HCT116 (cell line): ENCODE measurements at places on chromosomes 12 and 14. TPM values are rescaled to one million over a fixed set of nuclear protein-coding genes. Genes with fewer than 3 reads are reported as not detected.

Gene LRRIQ1
- 0.89 TPM for total RNA-seq

Gene DHRS2
- total RNA-seq, result 10.0 TPM

Gene DYNC1H1
- total RNA-seq, result 361 TPM

Gene KRT83
- total RNA-seq, result not detected

Gene PRKD1
- not detected for total RNA-seq

Gene GLIPR1L2
- 0.44 TPM for total RNA-seq

Gene HEBP1
- 41.0 TPM for total RNA-seq

Gene ETNK1
- 83.6 TPM for total RNA-seq

Gene LMNTD1
- total RNA-seq, result not detected

Gene IFNG
- total RNA-seq, result 0.44 TPM

Gene RGS6
- 4.7 TPM for total RNA-seq

DNA sequence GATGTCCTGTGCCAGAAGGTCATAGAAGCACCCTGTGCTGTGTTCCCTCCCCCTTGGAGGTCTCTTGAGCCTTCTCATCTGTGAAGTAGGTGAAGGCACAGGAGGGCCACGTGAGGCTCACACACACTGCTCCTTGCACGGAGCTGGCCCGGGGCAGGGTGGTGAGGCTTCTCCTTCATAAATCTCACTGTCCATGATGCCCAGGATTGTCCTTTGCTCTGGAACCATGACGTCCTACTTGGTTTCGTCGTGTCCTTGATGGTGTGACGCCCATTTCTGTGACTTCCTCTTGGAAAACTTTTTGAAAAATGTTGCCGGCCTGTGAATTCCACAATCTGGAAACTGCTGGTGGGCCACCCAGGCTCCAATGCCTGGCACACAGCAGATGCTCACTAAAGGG is 34.4 kb downstream of the SH2B3 start:
- peaks cover 6% of the 10 kb centered on the region; the same call in 1 of the 2 replicates for H3K36me3 ChIP-seq
- no peak overlapping the region for H3K4me3 ChIP-seq
- H3K27me3 ChIP-seq, result no peaks in the 10 kb centered on the region
- no peak for DNase-seq

- no peak overlapping the region for H3K27ac ChIP-seq
- H3K4me1 ChIP-seq, result no peaks in the 10 kb centered on the region
- H3K4me3 ChIP-seq, result no peak overlapping the region
- no peaks in the 10 kb centered on the region for H3K36me3 ChIP-seq
- H3K27me3 ChIP-seq, result no peaks in the 10 kb centered on the region
Measured at GRCh38 chr12:94434171-94434570, 25.5 kb downstream of the CEP83 start.

- H3K27me3 ChIP-seq, result no peaks in the 10 kb centered on the region
- DNase-seq, result no peak
- peaks cover 5% of the 10 kb centered on the region; the same call in 1 of the 2 replicates for H3K4me1 ChIP-seq
- H3K36me3 ChIP-seq, result no peaks in the 10 kb centered on the region
Measured at GRCh38 chr12:116884871-116885270, 3.6 kb upstream of the HRK start.

GRCh38 chr12:39872425-39872824 is 233.5 kb downstream of the SLC2A13 start:
- no peaks in the 10 kb centered on the region for H3K36me3 ChIP-seq
- no peak for DNase-seq
- H3K27me3 ChIP-seq, result no peaks in the 10 kb centered on the region
- H3K27ac ChIP-seq, result no peak overlapping the region

DNA sequence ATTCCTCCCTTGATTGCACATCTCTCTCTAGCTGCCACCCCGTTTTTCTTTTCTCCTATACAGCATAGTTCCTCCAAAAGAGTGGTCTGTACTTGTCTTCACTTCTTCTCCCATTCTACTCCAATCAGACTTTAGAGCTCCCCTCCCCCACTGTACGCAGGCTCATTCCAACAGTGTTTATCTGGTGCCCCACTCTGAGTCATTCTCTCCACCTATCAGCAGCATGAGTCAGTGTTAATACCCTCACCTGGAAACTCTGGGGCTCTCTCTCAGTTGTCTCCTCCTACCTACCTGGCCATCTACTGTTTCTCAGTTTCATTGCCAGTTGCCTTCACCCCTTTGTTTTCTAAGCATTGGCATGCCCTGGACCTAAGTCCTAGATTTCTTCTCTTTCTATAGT is 175.1 kb upstream of the ARHGAP5 start:
- DNase-seq, result peak; percentile 81
- H3K4me3 ChIP-seq, result no peak overlapping the region
- H3K4me1 ChIP-seq, result peaks cover 26% of the 10 kb centered on the region
- peak overlapping the region; percentile 9; the same call in 1 of the 2 replicates for H3K27ac ChIP-seq
- no peaks in the 10 kb centered on the region for H3K27me3 ChIP-seq
- no peaks in the 10 kb centered on the region for H3K36me3 ChIP-seq

DNA sequence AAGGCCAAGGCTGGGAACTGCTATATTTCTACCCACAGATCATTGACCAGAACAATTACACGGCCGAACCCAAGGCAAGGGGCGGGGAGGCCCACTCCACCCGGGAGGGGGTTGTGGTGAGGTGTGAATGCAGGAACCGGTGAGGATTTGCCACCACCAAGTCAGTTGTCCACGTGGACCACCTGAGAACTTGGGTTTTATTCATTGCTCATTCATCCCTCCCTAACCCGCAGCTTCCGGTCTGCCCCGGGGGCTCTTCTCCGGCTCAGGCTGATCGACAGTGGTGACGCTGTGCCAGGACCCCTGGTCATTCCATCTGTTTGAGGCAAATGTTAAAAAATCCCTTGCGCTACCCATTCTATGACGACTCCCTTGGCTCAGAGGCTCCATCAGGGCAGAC is 127.7 kb upstream of the RTL1 start:
- H3K4me1 ChIP-seq, result no peaks in the 10 kb centered on the region
- no peak overlapping the region for H3K27ac ChIP-seq
- no peaks in the 10 kb centered on the region for H3K27me3 ChIP-seq
- H3K36me3 ChIP-seq, result no peaks in the 10 kb centered on the region
- DNase-seq, result no peak

DNA sequence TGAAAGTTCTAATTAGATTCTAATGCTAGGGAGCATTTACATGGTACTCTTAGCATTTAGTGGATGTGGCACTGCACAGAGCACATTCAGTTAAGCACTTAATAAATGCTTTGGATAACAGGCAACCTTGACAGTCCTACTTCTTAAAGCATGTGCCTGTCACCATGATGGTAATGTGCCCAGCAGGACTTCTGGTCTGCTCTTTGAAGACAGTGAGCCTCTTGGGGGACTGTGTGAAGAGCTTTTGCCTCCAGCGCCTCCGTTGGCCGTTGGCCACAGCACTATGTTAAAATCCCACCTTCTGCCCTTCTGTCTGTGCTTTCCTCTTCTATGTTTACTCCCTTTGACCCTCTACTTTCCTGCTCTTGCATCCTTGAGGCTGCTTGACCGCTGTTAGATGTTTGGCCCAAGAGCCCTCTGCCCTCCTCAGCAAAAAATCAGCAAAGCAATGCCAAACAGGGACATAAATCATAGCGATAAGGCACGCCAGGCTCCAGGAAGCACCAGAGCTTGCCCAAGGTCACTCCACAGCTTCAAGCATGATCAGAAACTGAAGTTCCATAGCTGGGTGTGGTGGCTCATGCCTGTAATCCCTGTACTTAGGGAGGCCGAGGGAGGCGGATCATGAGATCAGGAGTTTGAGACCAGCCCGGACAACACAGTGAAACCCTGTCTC is 8.3 kb downstream of the CDKL1 start:
- DNase-seq, result no peak
- no peaks in the 10 kb centered on the region for H3K27me3 ChIP-seq
- H3K4me3 ChIP-seq, result no peak overlapping the region
- peaks cover 8% of the 10 kb centered on the region; the same call in 1 of the 2 replicates for H3K4me1 ChIP-seq
- H3K27ac ChIP-seq, result no peak overlapping the region
- no peaks in the 10 kb centered on the region for H3K36me3 ChIP-seq

GRCh38 chr14:81625343-81625742 is 91.7 kb upstream of the SEL1L start:
- H3K27me3 ChIP-seq, result no peaks in the 10 kb centered on the region
- peak; percentile 15 for DNase-seq
- no peaks in the 10 kb centered on the region for H3K4me1 ChIP-seq
- H3K27ac ChIP-seq, result no peak overlapping the region
- no peak overlapping the region for H3K4me3 ChIP-seq

GRCh38 chr12:26580619-26581018 is 252.4 kb downstream of the ITPR2 start:
- no peak overlapping the region for H3K27ac ChIP-seq
- no peaks in the 10 kb centered on the region for H3K27me3 ChIP-seq
- no peak overlapping the region for H3K4me3 ChIP-seq

DNA sequence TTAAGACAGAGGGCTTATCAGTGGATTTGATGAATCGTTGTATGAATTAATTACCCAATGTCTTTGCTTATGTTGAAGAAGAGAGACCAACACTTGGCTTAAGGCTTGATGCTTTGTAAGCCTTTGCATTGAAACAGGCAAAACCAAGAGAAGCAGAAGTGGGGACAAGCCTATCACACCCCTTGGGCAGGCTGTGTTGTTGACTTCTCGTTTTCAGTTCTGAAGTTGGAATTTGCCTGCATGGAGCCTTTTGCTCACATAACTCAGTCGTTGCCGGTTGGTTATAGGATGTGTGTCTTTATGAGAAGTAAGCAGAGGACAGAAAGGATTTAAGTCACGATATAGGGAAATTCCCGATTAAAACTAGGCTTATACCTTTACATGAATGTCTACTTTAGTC is 94.7 kb downstream of the CCDC92 start:
- no peak overlapping the region for H3K27ac ChIP-seq
- H3K4me3 ChIP-seq, result no peak overlapping the region
- no peaks in the 10 kb centered on the region for H3K27me3 ChIP-seq
- no peaks in the 10 kb centered on the region for H3K4me1 ChIP-seq

DNA sequence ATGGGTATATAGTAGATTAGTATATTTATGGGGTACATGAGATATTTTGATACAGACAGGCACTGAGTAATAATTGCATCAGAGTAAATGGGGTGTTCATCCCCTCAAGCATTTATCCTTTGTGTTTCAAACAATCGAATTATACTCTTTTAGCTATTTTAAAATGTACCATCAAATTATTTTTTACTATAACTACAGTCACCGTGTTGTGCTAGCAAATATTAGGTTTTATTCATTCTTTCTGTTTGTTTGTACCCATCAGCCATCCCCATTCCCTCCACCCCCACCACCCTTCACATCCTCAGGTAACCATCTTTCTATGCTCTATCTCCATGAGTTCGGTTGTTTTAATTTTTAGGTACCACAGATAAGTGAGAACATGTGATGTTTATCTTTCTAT is 115.8 kb downstream of the NUBPL start:
- no peak overlapping the region for H3K4me3 ChIP-seq
- no peaks in the 10 kb centered on the region for H3K4me1 ChIP-seq
- H3K27me3 ChIP-seq, result no peaks in the 10 kb centered on the region
- no peak overlapping the region for H3K27ac ChIP-seq

DNA sequence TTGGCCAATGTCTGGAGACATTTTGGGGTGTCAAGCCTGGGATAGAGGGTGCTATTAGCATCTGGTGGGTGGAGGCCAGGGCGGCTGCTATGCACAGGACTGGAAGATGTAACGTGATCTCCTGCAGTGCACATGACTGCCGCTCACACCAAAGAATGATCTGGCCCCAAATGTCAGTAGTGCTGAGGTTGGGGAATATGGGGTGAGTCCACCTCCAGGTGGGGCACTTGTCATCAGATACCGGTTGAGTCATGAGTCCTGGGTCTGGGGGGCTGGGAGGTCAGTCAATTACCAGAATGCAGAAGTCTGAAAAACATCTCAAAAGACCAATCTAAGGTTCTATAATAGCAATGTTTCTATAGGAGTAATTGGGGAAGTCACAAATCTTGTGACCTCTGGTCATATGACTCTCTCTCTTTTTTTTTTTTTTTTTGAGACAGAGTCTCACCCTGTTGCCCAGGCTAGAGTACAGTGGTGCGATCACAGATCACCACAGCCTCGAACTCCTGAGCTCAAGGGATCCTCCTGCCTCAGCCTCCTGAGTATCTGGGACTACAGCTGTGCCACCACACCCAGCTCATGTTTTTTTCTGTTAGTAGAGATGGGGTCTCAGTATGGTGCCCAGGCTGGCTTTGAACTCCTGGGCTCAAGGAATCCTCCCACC is 6.0 kb upstream of the SDSL start:
- H3K27me3 ChIP-seq, result no peaks in the 10 kb centered on the region

GRCh38 chr12:52669426-52669825 is 10.8 kb downstream of the KRT1 start:
- no peak overlapping the region for H3K4me3 ChIP-seq
- DNase-seq, result no peak
- no peak overlapping the region for H3K27ac ChIP-seq
- H3K4me1 ChIP-seq, result peaks cover 23% of the 10 kb centered on the region

- DNase-seq, result no peak
- no peaks in the 10 kb centered on the region for H3K27me3 ChIP-seq
- no peaks in the 10 kb centered on the region for H3K36me3 ChIP-seq
- H3K4me1 ChIP-seq, result no peaks in the 10 kb centered on the region
- no peak overlapping the region for H3K27ac ChIP-seq
Measured at GRCh38 chr14:29054119-29054518, 287.5 kb downstream of the FOXG1 start.

- H3K27ac ChIP-seq, result no peak overlapping the region
- peaks cover 4% of the 10 kb centered on the region; the same call in 1 of the 2 replicates for H3K4me1 ChIP-seq
- no peaks in the 10 kb centered on the region for H3K36me3 ChIP-seq
- DNase-seq, result no peak
- H3K27me3 ChIP-seq, result no peaks in the 10 kb centered on the region
Measured at GRCh38 chr14:35433826-35434225, 29.3 kb upstream of the NFKBIA start.

DNA sequence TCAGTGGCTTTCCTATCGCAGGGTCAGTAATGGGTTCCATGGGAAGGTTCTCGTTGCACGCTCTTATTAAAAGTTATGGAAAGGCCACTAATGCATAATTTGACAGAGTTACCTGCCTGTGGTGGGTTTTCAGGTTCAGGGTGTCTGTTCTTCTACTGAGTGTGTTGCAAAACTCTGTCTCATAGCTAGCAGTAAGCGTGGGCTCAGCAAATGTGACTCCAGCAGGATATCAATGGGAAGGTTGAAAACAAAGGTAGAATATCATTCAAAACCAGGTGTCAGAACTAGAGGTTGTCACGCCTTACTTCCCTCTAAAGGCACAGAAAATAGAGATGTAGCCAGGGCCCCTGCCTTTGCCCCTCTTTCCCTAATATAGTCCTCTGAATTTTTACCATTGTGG is 24.9 kb downstream of the UBE3B start:
- no peaks in the 10 kb centered on the region for H3K4me1 ChIP-seq
- H3K27me3 ChIP-seq, result no peaks in the 10 kb centered on the region
- no peak overlapping the region for H3K27ac ChIP-seq
- peaks cover 33% of the 10 kb centered on the region for H3K36me3 ChIP-seq
- no peak overlapping the region for H3K4me3 ChIP-seq

DNA sequence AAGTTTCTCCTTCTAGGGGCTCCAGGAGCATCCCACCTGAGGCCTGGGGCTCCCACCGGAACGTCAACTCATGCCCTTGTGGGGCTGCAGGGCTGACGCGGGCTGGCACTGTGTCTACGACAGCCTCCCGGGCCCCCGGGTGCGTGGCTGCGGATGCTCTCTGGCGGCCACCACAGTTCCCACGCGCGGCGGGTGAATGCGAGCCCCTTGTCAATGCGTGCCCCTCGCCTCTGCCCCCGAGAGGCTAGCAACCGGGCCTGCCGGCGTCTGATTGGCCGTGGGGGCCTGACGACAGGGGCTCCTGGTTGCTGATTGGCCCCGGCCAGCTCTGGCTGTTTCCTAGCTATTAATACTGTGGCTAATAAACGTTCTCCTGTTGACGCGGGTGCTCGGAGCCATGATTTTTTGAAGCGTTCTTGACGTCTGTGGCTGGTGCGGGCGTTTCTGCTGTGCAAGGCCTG is 1.8 kb upstream of the MEG3 start:
- H3K4me3 ChIP-seq, result no peak overlapping the region
- H3K4me1 ChIP-seq, result no peaks in the 10 kb centered on the region
- DNase-seq, result no peak

- H3K27me3 ChIP-seq, result no peaks in the 10 kb centered on the region
- DNase-seq, result no peak
- no peak overlapping the region for H3K4me3 ChIP-seq
Measured at GRCh38 chr14:105224845-105225570, 23.3 kb upstream of the BTBD6 start.
